Right cardiac atrium (tissue), 5 donors: ENCODE measurements at places on chromosomes 7 and 10. TPM values are rescaled to one million over a fixed set of nuclear protein-coding genes. Genes with fewer than 3 reads are reported as not detected.
A peak's percentile ranks its signal among the peaks of the same experiment; 100 is the strongest.

- peak; percentile 66 for DNase-seq
These were observed 826 bp downstream of the CHPF2 start for GRCh38 chr7:151232917-151233701.

GRCh38 chr7:66638309-66639099 lies 9.8 kb downstream of the KCTD7 start:
- no peak for DNase-seq

- no peak for DNase-seq
These were observed 113.3 kb upstream of the KMT2E start for GRCh38 chr7:104900525-104901239.

- DNase-seq = no peak
These were observed 48.5 kb downstream of the AMZ1 start for GRCh38 chr7:2736411-2736914.

DNA sequence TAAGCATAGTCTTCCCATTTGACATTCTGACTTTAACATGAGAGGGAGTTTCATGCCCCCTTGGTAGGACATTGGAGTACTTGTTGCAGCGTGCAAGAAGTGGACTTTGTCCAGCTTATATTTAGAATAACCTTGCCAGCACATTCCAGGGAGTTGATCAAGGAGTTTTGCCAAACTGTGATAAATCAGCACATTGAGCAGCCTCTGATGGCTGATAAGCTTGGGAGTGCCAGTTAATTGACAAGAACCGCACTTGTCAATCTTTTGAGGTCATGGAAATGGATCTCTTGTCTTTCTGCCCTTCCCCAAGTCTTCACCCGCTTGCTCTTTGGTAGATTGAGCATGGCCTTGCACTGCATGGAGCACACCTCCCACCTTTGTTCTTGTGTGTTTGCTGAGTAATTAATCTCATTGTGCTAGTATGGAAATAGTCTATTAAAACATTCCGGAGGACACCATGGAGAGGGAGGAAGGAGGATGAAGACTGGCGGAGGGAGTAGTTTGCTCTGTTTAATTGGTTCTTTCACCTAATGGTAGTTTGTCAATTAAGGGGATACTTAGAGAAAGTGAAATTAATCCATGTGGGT lies 668.5 kb upstream of the GALNT17 start:
- DNase-seq = no peak

The TFEC gene
- total RNA-seq = 3.5 TPM

The THNSL1 gene
- total RNA-seq = 3.8 TPM

The SYT15B gene
- 2.2 TPM for total RNA-seq

The GLRX3 gene
- total RNA-seq = 60.0 TPM
